Daoy (cell line): ENCODE measurements at places on chromosomes 5 and 9. TPM values are rescaled to one million over a fixed set of nuclear protein-coding genes. Genes with fewer than 3 reads are reported as not detected.
A peak's percentile ranks its signal among the peaks of the same experiment; 100 is the strongest.

DNA sequence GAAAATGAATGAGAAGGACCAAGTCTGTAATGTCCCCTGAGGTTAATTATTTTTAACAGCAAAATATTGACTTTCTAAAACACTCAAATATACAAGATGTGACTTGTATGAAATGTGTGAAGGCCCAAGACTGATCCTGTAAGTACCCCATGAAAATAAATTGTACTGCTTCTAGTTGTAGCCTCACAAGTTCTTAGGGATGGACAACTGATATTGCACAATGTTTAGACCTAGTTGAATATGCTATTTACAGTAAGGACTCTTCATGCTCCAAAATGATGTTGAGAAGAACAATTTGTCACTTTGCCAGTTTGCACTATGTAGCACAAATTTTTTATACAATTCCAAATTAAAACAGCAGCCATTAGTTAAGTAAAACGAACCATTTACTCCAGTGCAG lies 139.7 kb upstream of the GDNF start:
- DNase-seq, result no peak

Gene PDZD2
- total RNA-seq, result 0.91 and 1.9 TPM in 2 replicates

GRCh38 chr5:167513381-167513780 lies 778.1 kb upstream of the WWC1 start:
- no peak for DNase-seq

DNA sequence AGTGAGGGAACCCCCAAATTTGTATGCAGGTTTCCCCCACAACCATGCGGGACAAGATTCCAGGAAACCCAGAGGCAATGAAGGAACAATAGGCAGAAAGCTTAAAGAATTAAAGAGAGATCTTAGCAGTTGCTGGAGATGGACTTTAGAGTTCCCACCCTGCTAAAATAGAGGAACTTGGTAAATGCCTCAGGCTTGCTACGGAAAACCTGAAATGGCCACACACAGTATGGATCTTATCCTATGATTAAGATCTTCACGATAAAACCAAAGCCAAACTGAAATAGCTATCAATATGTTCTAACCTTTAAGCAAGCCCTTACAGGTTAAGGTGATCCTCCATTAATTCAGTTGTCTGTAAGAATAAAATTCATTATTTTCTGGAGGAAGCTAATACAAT lies 148.3 kb downstream of the RANBP17 start:
- DNase-seq, result no peak

DNA sequence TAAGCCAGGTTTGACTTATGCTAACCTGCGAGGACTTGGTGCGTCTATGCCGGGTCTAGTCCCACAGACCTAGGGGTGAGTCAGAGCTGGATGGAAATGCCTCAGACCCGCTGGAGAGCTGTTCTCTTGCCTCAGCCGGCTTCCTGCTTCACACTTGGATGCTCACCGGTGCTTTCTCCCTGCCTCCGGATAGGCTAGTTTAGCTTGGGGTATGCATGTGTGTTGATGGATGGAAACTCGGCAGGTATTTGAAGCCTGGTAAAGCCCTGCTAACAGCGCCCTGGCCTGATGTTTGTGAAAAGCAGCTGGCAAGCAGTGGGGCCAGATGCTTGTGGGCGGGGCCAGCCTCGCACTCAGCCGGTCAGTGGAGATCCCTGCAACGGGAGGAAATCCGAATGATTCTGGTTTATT lies 29.3 kb downstream of the PRRC2B start:
- DNase-seq, result peak; percentile 93

Gene HRCT1
- total RNA-seq, result 1.8 and 3.5 TPM in 2 replicates

DNA sequence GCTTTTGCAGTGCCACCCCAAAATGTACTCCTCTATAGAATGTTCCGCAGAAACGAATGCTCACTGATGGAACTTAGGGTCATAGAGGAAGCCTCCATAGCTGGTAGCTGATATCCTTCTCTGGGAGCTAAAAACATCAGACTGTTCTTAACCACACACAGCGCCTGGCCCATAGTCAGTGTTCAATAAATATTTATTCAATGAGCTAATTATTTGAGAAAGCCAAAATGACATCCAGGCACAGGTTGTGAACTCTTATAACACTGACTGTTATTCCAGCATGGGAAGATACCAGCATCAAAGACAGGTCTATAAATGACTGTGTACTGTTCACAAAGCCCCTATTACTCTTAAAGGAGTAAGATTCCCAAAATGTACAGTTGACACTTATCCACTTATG lies 12.9 kb downstream of the GDF9 start:
- no peak for DNase-seq

- no peak for DNase-seq
These were observed 37.7 kb upstream of the PCSK1 start for GRCh38 chr5:96470785-96471184.

GRCh38 chr5:1348986-1349245 lies 4.0 kb upstream of the CLPTM1L start:
- DNase-seq, result no peak

DNA sequence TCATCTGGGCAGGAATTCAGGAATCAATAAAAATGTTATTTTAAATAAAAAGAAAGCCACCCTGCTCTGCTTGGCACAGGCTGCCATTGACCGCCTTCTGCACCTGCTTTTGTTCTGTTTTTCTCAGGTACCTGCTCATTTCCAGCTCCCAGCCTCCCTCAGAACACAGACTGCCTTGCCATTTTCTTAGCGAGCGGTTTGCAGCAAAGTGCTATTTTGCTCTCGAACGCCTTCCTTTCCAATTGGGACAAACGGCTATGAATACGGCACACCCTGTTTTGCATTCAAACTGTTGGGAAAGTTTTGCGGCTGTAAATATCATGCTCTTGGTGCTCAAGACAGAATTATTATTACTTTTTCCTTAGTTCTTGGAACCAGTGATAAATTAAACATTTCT lies 25.1 kb upstream of the FCN1 start:
- DNase-seq, result no peak

DNA sequence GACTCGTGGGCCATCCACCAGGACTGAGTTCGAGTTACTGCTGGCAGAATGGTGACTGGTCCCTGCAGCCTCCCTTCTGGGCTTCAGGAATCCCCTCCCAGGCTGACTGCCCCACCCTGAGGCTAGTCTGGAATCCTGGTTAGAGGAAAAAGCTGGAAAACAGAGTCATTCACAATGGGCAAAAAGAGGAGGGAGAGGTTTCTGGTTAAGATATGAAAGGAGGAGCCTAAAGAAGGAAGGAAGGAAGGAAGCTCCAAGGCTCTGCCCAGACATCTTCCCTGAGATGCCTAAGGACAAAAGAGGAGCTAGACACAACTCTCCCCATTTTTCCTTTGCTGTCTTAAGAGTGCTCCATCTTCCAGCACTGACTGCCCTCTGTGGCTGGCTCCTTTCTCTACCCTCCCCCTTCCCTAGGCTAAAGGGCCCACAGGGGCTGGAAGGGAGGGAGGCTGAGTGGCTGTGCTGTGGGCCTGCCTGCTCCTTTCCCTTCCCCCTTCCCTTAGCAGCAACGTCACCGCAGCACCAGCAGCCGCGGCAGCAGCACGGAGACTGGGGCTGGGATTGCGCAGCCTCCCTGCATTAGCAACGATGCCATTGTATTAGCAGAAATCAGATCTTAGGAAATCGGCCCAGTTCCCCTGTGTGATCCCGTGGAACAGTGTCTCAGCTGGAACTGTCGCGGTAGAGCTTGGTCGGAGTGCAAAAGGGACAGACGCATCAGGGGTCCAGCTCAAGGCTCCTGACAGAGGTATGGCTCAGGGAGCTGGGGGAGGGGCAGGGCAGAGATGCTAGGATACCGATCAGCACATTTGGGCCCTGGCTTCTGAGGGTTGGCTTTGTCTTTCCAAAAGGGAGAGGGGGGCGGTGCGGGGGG lies 48.7 kb downstream of the RUSC2 start:
- DNase-seq, result peak; percentile 64

DNA sequence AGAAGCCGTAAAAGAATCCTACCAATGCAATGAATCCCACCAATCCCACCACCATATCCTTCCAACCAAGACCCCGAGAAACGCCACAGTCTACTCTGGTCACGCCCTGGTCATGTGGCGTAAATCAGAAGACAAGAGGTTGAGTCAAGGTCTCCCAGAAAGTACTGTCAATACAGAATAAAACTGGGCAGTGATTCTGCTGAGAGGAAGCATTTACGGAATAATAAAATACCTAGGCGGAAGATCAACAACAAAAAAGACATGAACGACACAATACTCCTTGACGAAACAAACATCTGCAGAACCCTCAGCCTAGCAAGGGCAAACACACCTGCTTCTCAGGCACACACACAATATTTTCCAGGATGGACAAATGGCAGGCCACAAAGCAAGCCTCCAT lies 62.8 kb downstream of the GOLM1 start:
- DNase-seq, result no peak

- no peak for DNase-seq
These were observed 13.8 kb downstream of the LEAP2 start for GRCh38 chr5:132887283-132887682.

GRCh38 chr5:36396640-36397039 lies 94.9 kb upstream of the RANBP3L start:
- peak; percentile 61 for DNase-seq
